C1 segment of cervical spinal cord (tissue), 14 donors: ENCODE measurements at places on chromosomes 6 and 20.

- DNase-seq = no peak
These were observed 173.4 kb upstream of the PMEPA1 start for GRCh38 chr20:57883224-57883623.

- no peak for DNase-seq
These were observed 194.5 kb downstream of the EYA2 start for GRCh38 chr20:47089151-47089550.

DNA sequence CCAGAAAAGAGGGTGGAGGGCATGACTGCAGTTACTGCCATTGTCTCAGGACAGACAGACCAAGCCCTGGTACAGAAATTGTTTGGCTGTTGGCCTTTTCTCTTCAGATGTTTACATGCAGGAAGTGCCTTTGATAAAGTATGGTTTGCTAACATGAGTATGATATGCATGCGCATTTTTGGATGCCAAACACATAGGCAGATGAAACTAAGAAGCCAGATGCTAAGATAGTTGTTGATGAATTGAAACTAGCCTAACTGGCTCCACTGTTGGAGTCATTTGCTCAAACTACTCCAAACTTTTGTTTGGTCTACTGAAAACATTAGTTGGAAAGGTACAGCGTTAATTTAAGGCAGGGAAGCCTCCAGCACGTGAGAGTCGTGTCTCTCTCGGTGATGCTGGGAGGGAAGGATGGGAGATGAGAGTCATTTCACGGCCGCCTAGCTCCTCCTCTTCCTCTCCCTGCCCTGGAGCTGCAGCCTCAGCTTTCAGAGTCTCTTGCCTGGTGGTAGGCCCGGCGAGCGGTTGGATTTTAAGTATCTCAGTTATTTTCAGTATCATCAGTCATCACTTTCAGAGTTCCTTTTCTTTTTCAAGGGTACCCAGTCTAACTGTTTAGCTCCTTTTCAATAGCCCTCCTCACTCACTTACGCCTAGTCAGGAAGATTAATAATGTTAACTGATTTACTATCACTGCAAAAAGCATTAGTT, 29.7 kb downstream of the RREB1 start:
- DNase-seq = no peak

DNA sequence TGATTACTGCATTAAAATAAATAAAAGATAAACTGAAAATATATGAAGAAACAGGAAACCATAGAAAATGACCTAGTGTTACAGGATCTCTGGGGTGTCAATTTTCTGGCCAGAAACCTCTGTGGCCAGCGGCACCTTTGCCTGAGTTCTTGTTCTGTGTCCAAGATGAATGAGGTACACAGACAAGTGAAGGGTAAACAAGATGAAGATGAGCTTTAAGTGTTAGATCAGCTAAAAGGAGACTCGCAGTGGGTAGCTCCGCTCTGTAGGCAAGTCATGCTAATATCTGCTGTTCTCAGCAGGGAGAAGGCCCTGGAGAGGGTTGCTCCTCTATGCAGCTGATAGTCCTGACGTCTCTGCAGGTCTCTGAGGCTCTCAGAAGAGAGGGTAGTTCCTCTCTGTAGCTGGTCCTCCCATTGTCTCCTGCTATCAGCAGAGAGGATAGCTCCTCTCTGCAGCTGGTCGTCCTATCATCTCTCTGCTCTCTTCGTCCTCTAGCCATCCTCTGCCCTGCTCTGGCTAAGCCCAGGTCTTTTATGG, 35.9 kb upstream of the TBC1D22B start:
- DNase-seq = no peak

DNA sequence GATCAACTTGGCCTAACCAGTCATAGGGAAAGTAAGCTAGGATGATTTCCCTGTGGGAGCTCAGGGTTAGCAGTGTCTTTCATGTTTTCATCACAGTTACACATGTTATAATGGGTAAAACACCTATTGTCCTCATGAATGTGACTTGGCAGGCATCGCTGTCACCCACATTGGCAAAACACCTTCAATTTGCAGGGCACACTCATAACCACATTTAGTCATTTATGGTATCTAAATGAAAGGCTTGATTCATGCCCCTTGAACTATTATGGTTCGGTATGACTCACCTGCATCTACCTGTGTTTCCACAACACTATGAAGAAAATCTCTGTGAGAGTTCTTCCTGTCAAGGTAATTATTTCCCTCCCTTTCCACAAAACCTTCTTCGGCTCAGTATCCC, 49.2 kb downstream of the FRK start:
- no peak for DNase-seq

DNA sequence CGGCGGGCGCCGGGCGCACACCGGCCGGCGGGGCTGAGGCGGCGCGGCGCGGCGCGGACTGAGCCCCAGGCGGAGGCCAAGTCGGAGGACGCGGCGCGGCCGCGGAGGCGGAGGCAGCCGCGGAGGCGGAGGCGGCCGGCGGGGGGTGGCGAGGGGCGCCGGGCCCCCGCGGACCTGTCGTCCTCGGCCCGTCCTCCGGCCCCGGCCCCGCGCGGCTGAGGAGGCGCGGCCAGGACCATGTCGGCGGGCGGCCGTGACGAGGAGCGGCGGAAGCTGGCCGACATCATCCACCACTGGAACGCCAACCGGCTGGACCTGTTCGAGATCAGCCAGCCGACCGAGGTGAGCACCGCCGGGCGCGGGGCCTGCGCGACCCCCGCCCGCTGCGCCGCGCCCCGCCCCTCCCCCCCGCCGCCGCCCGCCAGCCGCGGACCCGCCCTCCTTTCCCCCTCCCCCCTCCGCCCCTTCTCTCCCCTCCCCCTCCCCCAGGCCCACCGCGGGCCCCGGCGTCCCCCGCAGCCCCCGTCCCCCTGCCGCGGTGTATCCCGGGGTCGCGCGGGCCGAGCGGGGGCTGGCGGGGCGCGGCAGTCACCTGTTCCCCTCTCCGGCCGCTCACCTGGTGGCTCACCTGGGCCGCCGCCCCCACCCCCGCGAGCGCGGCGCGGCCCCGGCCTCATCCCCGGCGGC, at the start of gene AFDN:
AFDN (plus strand) TSS at position 16 of the 687 bp plus-strand sequence; CDS start at position 238, 222 bp downstream.
- DNase-seq = no peak

GRCh38 chr6:134723081-134723871, 226.6 kb downstream of the ALDH8A1 start:
- no peak for DNase-seq

- DNase-seq = no peak
These were observed 1.5 kb downstream of the LIN28B start for GRCh38 chr6:104958178-104959025.

DNA sequence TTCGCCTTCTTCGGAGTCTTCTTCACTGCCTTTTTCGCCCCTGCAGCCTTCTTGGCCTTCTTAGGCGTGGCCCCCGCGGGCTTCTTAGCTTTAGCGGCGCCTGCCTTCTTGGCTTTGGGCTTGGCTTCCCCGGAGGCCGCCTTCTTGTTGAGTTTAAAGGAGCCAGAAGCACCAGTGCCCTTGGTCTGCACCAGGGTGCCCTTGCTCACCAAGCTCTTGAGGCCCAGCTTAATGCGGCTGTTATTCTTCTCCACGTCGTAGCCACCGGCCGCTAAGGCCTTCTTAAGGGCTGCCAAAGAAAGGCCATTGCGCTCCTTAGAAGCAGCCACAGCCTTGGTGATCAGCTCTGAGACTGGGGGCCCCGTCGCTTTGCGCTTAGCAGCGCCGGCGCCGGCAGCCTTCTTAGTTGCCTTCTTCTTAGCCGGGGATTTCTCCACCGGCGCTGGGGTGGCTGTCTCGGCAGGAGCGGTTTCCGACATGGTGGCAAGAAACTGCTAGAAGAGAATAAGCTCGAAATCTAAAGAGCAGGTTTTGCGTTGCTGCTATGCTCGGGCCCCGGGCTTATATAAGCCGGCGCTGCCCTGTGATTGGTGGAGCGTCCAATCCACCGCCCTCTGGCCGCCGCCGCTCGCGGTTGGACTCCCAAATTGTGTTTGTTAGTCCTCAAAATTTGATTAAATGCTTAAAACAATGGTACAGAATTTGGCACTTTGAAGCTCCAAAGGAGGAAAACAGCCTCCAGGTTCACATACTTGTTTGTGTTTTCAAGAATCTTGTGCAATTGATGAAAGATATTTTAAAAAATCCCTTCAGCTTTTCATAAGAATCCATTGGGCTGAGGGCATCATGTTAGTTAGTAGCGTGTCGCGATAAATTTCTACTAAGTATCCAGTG, 44.9 kb downstream of the OR2B2 start:
- DNase-seq = no peak

DNA sequence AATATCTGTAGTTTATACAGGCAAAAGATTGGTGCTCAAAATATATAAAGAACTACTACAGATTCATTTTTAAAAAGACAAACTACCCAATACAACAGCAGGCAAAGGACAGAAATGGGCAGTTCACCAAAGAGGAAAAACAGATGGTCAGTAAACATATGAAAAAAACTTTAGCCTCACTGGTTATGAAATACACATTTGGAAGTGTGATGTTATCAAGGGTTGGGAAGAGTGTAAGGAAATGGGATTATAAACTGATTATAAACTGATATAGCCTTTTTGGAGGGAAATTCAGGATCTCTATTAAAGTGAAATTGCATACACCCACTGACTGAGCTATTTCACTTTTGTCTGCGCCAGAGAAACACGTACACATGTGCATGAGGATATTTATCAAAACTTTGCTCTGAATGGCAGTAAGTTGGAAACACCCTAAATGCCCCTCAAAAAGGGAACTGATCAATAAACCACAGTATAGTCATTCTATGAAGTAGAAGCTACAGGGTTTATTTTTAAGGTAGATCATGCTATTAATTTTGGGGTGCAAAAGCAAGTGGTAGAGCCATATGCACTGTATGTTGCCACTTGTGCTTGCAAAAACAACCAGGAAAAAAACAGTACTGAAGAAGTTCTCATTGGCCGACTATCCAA, 32.2 kb upstream of the ARFGEF2 start:
- DNase-seq = no peak

DNA sequence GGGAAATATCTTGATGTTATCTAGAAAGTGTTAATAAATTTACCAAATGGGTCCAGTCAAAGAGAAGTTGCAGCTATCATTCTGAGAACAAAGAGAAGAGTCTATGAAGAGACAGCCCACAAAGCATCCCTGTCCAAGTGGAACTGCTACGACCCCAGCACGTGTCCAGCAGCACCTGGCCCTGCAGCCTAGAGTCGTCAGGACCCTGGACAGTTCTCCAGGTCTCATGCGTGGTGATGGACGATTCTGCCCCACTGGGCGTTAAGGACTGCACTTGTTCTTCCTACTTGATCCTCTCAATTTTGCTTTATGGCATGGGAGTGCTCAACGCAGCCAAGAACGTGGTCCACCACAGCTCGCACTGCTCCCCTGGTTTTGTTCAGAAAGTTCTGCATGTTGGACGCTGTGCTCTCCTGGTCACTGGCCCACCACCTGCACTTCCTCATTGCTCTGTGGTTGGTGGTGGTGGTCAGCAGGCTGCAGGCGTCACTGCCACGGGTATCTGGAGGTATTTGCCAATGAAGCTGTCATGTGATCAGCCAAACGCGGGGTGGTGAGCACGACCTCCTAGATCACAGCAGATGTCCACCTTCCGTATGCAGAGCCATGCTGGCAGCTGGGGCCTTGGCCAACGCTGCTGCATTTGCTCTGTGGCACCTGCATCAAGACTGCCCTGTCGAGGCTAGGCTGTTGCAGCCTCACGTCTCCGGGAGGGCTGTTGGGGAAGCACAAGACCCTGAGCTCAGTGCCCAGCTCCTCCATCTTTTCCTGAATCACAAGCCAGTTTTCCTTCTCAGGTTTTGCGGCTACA, 356.4 kb downstream of the CDH4 start:
- DNase-seq = no peak

GRCh38 chr20:45860560-45861220, 3.3 kb downstream of the ZSWIM3 start:
- DNase-seq = no peak

- DNase-seq = no peak
These were observed 73.7 kb upstream of the HIVEP1 start for GRCh38 chr6:11938285-11938890.

DNA sequence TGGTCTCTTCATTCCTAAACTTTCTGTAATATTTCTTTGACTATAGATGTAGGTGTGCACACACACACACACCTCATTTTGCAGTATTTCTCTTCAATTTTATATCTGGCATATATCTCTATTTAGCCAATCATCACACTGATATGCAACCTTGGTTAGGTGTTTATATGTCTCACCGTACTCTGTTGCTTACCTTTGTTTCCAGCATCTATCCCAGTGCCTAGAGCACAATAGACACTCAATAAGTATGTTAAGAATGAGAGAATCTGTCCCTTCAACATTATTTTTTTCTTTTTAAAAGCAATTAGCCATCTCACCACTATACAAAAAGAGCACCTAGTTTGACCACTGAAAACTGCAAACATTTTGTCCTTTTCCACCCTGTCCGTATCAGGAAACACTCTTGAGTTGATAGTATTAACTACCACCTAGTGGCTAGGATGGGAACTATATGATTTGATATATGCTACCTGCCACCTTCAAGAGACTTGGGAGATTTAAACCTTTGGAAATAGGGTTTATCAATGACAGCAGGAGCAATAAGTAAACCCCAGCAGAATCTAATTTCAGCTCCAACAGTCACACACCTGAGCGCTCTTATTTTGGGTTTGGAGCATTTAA, 48.7 kb upstream of the RSPO3 start:
- no peak for DNase-seq

DNA sequence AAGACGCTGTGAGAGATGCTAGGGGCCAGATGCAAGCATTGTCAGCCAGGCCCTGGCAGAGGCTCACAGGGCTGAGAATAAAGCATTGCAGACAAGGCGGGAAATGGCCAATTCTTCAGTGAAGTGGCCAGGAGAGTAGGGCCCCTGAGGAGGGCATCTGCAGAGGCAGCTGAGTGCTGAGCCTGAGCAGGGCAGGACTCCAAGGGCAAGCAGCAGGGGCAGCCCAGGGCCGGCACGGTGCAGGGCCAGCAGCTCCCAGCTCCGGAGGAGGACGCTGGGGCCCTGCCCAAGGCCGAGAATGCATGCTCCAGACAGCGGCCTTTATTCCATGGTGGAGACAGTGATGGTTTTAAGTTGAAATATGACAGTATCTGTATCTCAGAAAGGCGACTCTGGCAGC, 305.5 kb downstream of the FOXC1 start:
- no peak for DNase-seq

GRCh38 chr20:20213526-20214121, 154.3 kb upstream of the INSM1 start:
- DNase-seq = no peak

GRCh38 chr6:4797587-4797986, 21.4 kb downstream of the CDYL start:
- DNase-seq = no peak

DNA sequence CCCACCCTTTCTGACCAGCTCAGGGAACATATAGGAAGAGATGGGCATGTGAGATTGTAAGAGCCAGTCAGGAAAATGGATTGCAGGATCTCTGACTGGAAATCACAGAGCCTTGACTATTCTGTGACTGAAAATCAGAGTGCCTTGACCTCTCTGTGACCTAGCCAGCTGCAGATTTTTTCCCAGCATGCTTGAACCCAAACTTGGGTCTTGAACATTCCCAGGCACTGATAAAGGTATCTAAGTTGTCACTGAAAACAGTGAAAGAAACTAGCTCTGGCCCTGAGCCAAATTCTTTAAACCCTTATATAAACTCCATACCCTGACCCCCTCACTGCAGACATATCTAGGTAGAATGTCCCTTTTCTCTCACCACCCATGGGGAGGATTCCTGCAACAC, 2.3 kb upstream of the ZNF165 start:
- DNase-seq = no peak

GRCh38 chr20:51831866-51832265, 29.5 kb upstream of the SALL4 start:
- DNase-seq = no peak
